ENCODE measurements at places on chromosomes 12 and 14.

- DNase-seq: no peak
Observed at GRCh38 chr12:80869264-80869663, 68.5 kb downstream of the LIN7A start.

- no peak for DNase-seq
Observed at GRCh38 chr14:91752961-91753360, 21.1 kb upstream of the CATSPERB start.

DNA sequence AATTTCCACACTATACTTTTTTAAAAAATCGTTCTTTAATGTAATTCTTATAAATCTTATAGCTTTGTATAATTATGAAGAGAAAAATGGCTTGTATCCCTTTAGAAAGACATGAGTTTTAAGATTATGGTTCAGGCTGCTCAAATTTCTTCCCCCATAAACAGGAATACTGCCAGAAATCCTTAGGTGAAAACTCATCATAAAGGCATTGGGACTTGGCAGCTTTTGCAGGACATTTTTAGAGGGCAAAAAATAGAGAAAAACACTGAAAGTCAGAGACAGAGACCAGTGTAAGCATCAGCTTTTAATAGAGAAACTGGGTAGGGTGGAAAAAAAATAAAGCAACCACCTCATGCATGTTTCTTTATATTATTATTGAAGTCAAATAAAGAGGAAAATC is 29.1 kb downstream of the LRRK2 start:
- DNase-seq: peak; percentile 58

GRCh38 chr12:14214495-14214894 is 151.0 kb upstream of the ATF7IP start:
- no peak for DNase-seq

DNA sequence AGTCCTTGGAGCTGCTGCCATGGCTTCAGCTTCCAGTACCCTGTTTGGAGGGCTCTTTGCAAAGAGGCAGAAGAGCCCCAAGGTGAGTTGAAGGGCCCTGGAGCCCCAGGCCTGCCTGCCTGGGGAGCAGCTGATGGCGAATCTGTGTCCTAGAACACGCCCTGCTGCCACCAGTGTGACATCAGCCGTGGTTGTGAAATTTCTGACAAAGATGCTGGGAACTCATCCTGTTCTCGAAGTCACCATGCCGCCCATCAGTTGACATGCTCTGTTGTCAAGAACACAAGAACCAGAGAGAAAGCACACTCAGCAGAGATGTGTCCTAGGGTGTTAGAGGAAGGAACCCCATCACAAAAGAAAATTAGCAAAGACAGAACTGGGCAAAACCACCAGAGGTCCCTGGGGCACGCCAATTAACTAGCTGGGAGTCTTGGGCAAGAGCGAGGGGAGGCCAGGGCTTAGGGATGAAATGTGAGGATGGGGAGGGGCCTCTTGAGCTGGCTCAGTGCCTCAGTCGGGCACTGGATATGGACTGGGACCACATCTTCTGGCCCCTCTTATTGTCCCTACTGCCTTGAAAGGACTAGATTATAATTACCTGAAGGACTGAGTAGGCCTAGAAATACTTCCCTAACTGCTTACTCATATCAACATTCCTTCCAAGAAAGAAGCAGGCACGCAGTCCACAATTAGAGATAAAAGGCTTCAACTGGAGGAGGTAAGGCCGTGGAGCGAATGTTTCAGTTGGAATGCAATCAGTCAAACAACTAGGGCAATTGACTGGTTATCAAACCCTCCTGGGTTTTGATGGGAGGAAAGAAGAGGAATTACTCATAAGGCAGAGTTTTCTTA is 163.1 kb downstream of the CACNA1C start:
- peak; percentile 57 for DNase-seq

DNA sequence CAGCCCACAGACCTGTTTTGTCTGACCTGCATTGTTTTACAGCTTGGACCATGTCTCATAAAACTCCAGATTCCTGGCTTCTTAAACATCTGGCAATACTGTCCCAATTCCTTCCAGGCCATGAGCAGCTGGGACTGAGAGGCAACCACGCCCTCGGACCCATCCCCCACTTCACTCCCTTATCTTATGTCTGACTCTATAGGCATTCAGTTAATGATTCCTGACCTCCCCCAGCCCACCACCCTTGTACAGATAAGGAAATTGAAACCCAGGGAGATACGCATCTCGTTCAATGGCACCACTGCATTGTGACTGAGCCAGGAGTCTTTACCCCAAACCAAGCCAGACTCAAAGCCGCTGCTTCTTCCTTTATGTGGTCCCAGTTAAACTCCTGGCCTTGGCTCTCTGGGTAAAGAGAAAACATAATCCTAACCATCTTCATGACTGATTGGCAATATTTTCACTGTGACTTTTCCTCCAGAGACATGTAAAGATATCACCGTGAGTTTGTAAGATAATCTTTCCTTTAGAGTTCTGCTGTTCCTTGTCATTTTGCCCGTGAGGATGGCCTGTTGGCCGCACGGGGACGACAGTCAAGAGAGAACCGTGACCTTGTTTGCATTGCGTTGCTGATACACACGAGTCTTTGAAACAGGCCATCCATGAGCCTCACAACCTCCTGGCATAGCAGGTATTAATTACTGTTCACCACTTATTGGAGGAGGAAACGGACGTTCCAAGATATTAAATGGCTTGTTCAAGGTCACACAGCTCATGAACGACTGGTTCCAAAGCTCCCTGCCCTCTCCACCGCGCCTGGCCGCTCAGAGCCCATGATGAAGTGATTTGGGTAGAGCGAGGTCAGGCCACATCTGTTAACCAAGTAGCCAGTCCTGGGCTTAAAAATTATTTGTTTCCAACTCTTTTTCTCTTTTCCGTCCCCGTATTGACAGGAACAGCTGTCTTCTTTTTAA is 39.4 kb downstream of the MAP1LC3B2 start:
- DNase-seq: no peak

DNA sequence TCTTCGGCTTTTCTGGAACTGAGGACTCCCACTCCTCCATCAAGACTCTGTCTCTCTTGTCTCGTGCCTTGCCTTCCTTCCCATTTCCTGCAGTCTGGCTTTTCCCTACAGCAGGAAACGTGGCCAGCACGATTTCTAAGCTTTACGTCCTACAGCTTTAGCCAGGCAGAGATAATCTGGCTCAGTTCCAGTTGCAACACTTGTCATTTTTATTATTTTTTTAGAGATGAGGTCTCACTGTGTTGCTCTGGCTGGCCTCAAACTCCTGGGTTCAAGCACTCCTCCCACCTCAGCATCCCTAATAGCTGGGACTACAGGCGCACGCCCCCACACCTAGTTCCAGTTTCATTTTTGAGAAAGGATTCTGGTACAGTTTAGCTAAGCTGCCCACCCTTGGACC is 19.9 kb downstream of the CALM1 start:
- DNase-seq: no peak

Data from IMR-90 (cell line).